HepG2 (cell line): ENCODE measurements at places on chromosomes 16 and 17. TPM values are rescaled to one million over a fixed set of nuclear protein-coding genes. Genes with fewer than 3 reads are reported as not detected.

The ITGAD gene
- polyA plus RNA-seq, result not detected in 2 replicates

GRCh38 chr16:82524976-82525375 is 101.8 kb upstream of the CDH13 start:
- peak; percentile 88 for DNase-seq

DNA sequence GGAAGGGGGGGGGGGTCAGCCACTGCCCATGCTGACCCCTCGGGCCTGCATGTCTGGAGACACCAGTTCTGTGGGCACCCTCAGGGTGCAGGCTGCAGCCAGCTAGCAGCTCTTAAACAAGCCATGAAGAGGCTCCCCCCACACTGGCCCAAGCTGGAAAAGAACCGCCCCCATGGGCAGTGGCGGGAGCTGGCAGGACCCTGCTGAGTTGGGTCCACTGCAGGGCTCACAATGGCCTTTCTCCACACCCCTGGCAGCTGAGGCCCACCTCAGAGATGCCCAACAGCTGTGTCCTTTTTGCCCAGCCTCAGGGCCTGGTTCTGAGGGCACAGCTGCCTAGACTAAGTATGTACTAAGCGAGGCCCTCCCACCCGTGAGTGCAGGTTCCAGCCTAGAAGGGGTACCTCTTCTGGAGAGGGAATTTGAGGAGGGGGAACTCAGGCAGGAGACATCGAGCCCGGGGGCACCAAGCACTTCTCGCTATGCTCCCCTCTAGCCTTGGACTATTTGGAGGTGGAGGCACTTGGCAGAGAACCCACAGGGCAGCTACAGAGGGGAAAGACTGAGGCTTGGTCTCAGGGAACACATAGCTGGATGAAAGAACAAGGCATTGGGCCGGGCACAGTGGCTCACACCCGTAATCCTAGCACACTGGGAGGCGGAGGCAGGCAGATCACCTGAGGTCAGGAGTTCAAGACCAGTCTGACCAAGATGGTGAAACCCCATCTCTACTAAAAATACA is 3.2 kb downstream of the THRA start:
- DNase-seq, result no peak

- DNase-seq, result no peak
Observed at GRCh38 chr17:47188271-47188875, 722 bp downstream of the CDC27 start.

- no peak for DNase-seq
Observed at GRCh38 chr17:36641331-36641876, 40.0 kb downstream of the MRM1 start.

DNA sequence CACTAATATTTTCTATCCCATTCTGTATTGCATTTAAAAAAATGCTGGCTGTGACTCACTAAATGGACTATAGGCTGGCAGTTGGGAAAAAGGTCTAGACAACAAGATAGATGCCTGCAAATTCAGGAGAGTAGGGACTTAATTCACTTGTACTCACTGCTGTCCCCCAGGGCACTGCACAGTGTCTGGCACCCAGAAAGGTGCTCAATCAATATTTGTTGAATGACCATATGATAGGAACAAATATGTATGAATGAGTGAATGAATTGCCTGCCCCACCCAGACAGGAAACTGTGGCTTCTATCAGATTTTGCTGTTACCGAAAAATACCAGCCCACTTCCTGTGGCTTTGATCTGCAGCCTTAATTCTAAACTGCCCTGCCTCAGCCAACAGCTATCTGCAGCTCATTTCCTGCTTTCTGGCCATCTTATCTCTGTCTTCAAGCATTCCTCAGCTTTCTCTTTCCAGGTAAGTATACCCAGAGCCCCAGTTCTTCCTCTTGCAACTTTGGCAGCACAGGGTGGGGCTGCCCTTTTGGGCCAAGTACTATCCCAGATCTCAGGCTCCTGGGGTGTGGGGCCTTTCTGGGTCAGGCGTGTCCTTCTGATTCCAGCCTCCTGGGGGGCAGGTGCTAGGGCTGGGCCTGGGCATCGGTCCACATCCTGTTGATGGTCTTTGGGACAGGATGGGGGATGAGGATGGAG is 15.3 kb upstream of the TNS4 start:
- peak; percentile 93 for DNase-seq

DNA sequence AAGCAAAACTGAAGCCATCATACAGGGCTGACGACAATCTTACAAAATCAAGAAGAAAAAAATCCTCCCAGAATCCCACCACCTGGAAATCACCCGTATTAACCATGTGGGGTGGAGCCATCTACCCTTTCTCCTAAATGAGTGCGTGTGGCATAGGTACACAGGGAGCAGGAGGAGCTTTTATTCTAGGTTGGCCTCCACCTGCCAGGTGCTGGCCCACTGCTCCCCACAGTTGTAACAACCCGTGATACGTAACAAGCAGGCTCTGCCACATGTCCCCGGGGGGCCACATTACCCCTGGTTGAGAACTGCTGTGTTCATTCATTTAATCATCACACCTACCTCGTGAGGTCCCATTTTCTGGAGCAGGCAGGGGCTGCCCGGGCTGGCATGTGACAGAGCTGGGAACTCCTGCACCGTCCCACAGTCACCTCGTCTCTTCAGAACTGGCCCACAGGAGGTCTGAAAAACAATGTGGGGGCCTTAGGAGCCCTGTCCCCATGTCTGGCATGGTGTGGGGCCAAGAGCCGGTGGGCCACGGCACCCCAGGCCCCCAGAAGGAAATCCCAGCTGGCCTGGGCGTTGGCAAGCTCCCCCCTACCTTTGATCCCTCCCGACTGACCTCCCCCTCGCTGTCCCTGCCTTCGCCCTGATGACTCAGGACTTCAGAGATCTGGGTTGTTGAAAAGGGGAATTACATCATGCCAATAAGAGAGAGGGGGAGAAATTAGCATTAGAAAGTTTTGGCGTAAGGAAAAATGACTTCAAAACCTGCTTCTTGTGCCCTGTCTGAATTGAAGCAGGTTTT is 12.9 kb downstream of the CMIP start:
- DNase-seq, result peak; percentile 89
